ENCODE measurements at places on chromosomes 12 and 14.

GRCh38 chr12:132214891-132215290, 70.6 kb downstream of the NOC4L start:
- no peak for DNase-seq

GRCh38 chr14:100747021-100747586, 20.4 kb downstream of the DLK1 start:
- DNase-seq = no peak

- DNase-seq = no peak
Observed at GRCh38 chr12:47744778-47745436, 13.8 kb downstream of the RAPGEF3 start.

DNA sequence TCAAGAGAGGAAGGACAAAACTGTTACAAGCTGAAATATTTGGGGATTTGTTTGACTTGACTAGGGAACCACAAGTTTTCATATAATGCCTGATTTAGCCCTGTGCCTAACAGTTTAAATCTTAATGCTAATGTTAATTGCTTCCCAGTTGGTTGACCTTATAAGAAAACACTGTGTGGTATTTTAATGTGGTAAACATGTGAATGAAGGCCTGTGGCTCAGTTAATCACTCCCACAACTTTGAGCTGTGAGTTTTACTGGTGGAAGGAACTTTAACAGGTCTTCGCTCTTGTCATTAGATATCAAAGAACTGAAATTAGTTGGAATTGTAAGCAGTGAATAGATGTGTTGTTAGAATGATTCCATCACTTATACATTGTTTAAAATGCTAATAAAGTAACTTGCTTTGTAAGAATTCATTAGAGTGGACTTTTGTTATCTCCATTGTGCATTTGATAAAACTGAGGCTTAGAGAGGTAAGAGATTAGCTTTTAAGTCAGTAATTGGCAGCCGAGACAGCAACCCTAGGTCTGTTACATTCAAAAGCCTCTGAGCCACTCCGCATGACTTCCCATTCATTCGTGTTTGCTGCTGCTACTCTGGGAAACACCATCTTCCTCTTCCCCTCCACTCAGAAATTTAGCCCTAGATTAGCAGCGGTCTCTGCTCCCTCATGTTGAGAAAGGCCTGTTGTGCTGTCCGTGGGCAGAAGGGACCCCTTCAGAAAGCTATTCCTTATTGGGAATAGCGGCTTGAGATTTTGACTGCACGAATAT, 1.0 kb upstream of the TBK1 start:
- DNase-seq = no peak

- no peak for DNase-seq
Observed at GRCh38 chr12:6821591-6822425, at the start of gene GPR162. TSS of gene GPR162 (plus strand) at chr12:6821821. CDS start at chr12:6823899, 2,078 bp downstream.

DNA sequence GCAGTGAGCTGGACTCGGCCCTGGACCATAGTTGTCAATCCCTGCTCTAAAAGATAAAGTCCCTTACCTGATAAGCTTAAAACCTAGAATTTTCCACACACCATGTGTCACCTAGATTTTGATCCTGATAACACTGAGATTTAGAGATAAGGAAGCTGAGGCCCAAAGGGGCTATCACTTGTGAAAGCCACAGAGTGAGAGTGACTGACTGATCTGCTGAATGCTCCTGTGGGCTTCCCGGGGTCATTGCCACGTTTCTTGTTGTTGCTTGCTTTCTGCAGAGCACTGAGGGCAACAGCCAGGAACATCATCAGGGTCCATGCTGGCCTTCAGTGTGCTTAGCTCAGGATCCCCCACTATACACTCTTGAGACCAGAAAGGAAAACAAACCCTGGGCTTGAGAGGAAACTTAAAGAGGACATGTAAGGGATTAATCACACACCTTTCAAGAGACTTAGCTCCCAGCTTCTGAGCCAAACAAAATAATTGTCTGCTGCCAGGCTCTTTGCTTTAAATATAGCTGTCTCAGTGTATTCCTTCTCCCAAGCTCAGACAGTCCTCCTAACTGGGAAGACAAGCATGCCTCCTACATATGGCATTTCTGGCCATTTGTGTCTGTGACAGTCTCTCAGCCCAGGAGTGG, 82.6 kb upstream of the ARHGAP5 start:
- no peak for DNase-seq

- no peak for DNase-seq
Observed at GRCh38 chr12:19597167-19598026, 158.1 kb downstream of the AEBP2 start.

- DNase-seq = no peak
Observed at GRCh38 chr14:102560458-102561261, 31.8 kb upstream of the RCOR1 start.

DNA sequence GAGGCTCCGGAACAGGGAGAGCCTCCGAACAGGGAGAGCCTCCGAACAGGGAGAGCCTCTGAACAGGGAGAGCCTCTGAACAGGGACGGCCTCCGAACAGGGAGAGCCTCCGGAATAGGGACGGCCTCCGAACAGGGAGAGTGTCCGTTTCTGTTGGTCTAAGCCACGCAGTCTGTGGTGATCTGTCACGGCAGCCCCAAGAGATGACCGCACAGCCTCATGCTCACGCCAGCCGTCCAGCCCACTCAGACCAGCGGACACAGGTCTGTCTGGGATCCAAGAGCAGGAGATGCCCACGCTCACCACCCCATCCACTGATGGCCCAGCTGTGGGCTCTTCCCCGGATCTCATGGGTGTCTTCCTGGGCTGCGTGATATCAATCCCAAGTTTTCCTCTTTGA, 33.3 kb downstream of the GALNT9 start:
- DNase-seq = no peak

GRCh38 chr14:89899291-89899690, 55.2 kb downstream of the EFCAB11 start:
- DNase-seq = no peak

DNA sequence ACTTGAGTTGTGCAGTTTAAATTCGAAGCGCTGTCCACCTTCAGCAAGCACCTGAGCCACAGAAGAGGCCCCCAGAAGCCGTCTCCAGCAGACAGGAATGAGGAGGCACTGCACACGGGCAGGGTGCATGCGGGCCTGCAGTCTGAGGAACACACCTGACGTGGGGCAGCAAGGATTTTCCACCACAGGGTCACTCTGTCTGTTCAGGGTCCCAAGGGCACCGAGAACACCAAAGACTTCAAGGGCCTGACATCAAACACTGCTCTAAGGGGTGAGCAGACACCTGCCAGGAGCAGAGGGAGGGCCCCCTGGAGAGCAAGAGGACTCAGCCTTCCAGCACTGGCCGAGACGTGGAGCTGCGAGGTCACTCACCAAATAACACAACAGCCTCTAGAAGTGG, 99.7 kb upstream of the C14orf180 start:
- DNase-seq = no peak

DNA sequence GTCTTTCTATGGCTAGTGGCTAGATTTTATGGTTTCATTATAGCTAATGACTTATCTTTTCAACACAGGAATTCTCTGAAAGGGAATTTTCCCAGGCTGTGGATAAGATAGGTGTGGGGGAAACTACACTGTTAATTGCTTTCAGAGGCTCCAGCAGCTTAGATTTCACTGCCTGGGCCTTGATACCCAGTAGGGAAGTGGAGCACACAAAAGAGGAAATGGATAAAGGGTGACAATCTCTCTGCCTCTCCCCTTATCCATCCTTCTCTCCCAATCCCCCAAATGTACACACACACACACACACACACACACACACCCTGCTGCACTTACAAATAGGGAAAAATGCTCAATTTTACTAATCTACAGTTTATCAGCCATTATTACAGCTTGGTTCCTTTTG, 19.1 kb downstream of the SIX4 start:
- DNase-seq = no peak

Measured in activated CD4-positive, CD25-positive, alpha-beta regulatory T cell (primary cell).